ENCODE measurements at places on chromosomes 6 and 20.

DNA sequence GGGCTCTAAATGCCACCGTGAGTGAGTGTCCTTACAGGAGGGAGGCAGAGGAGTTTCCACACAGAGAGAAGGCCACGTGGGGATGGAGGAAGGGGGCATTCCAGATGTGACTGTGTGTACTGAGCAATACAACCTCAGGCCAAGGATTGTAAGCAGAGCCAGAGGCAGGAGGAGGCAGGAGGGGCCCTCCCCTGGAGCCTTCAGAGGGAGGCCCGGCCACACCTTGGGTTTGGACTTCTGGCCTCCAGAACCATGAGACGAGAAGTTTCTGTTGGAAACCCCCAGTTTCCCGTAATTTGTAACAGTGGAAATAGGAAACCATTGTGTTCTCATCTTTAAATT is 9.3 kb upstream of the KIF25 start:
- no peak for DNase-seq

GRCh38 chr6:17161076-17161475 is 59.2 kb downstream of the STMND1 start:
- no peak for DNase-seq

GRCh38 chr20:34907616-34908469 is 31.4 kb downstream of the ACSS2 start:
- no peak for DNase-seq

DNA sequence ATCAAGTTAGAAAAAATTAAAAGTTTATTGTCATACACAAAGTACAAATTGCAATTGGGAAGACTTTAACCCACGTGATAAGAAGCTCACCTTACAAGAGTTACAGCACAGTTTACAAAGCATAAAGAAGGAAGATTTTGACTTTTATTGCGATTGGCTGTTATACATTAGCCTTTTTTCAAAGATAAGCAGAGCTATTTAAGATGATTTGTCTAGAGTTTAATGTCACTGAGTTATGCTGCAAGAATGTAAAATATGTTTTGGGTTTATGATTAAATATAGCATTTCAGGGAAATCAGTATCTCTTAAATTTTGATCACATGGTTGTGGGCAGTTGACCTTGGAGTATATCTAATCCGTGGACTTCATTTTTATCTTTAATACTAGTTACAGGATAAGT is 664.2 kb upstream of the PTCHD4 start:
- DNase-seq = no peak

DNA sequence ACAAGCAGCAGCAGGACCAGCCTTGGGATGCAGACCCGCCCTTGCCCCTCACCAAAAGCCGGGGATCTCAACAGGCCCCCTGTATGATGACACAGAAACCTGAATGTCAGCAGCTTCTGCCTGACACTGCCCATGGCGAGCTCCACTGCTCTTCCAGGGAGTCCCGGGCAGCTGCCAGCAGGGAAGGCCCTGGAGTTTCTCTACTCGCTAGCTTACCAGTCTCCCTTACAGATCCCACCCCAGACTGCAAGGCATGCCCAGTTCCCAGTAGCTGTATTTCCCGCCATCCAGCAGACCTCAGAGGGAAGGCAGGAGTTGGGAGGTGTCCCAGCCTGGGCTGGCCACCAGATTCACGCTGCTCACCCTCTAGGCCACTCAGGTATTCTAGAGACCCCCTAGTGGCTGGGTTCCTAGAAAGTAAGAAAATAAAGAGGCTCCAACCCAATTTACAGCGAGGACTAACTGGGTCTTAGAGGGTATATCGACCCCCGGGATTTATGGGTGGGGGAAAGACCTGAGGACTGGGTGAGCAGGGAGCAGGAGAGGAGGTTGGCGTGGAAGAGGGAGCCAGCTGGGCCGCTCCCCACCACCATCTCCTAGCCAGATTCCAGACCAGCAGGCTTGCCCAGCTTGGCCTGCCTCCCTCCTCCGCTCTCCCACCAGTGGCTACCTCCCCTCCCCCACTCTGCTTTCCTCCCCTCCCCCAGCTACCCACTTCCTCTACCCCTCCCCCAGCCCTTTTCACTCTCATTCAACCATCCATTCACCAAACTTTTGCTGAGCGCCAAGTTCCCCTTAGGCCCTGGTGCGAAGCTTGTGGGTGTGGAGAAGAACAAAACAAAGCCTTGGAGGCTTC is 9.7 kb upstream of the HMGA1 start:
- DNase-seq = no peak

- DNase-seq = no peak
Measured at GRCh38 chr6:164531736-164532135, 777.7 kb downstream of the C6orf118 start.

DNA sequence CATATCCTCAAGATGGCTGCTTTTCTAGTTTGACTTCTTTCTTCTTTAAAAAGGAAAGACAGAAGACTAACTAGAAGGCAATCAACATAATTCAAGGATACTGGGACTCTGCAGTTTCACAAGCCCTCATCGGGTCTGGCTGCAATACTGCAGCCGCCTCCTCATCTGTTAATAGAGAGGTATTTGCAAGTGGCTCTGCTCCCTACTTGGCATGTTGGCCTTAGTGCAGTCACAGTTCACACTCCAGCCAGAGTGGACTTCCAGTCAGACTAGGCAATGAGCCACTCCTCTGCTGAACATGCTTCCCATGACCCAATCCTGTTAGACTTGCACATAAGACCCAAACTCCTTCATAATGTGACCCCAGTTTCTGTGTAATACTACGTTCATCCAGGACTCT is 141.9 kb upstream of the ENPP5 start:
- DNase-seq = no peak

- DNase-seq = no peak
Measured at GRCh38 chr6:20778459-20778858, 244.2 kb downstream of the CDKAL1 start.

GRCh38 chr20:50580842-50581544 is 70.8 kb downstream of the PTPN1 start:
- no peak for DNase-seq

DNA sequence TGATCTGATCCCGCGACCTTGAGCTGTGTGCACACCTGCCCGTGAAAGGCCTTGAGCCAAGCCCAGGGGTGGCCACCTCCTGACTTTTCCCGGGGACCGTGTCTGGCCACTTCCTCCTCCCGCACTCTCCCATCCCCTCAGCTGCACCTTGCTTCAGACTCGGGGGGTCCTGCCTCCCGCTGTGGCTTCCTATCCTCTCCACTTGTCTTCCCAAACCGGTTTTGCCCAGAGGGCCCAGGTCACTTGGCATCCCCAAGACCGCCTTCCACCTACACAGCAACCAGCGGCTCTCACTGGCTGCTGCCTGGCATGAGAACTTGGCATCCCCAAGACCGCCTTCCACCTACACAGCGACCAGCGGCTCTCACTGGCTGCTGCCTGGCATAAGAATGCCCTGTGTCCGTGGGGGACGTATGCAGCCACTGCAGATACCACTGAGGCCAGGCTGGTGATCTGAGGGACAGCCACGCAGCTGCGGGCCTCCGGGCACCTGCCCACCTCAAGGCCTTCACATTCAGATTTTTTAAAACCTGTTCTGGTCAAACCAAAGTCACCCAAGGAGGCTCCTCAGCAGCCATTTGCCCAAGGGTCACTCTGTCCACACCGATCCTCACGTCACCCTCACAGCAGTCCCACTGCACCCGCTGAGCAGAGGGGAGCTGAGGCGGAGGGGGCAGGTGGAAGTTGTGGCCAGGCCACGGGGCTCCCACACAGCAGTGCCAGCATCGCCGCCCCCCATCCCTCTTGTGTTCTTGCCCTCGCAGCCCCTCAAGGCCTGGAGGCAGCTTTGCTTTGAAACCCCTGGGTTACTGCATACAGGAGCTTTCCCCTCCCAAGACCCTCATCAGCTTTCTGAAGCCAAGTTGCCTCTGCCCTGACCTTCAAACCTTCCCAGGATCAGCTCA is 245.5 kb downstream of the TAF4 start:
- no peak for DNase-seq

- no peak for DNase-seq
Measured at GRCh38 chr6:34593701-34594100, 37.6 kb upstream of the SPDEF start.

GRCh38 chr20:47362361-47363219 is 6.1 kb upstream of the ZMYND8 start:
- no peak for DNase-seq

DNA sequence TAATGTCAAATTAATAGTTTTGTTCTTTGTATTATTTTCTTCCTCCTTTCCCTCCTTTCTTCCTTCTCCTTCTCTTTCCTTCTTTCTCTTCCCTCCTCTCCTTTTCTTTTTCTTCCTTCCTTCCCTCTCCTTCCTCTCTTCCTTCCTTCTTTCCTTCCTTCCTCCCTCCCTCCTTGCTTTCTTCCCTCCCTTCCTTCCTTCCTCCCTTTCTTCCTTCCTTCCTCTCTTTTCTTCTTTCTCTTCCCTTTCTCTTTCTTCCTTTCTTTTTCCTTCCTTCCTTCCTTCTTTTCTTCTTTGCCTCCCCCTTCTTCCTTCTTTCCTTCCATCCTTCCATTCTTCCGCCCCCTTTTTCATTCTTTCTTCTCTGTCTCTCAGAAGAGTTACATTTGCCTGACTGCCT is 518.2 kb upstream of the ID4 start:
- DNase-seq = no peak

- DNase-seq = no peak
Measured at GRCh38 chr6:24249926-24250325, 107.9 kb downstream of the DCDC2 start.

DNA sequence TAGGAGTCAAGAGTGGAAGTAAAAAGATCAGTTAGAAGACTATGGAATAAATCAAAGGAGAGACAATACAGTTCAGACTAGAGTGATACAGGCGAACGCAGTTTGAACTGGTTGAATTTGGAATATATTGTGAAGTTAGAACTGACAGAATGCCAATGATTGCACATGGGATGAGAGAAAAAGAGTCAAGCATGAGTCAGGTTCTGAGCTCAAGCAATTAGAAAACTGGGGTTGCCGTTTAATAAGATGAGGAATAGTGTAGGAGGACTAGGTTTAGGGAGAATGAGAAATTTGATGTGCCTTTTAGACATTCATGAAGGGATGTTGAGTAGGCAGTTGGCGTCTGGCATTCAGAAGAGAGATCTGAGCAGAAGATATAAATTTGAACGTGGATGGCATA is 8.0 kb downstream of the RNF217 start:
- DNase-seq = no peak

- DNase-seq = no peak
Measured at GRCh38 chr20:24859539-24859938, 89.5 kb upstream of the CST7 start.

- DNase-seq = no peak
Measured at GRCh38 chr20:44956410-44956809, 3.8 kb downstream of the TOMM34 start.

GRCh38 chr6:19362396-19362795 is 474.8 kb upstream of the ID4 start:
- no peak for DNase-seq

- DNase-seq = no peak
Measured at GRCh38 chr6:132401618-132402285, 477 bp upstream of the MOXD1 start.

GRCh38 chr6:2732503-2733089 is 18.1 kb downstream of the MYLK4 start:
- DNase-seq = no peak

- no peak for DNase-seq
Measured at GRCh38 chr6:42269553-42269952, 51.9 kb upstream of the MRPS10 start.

DNA sequence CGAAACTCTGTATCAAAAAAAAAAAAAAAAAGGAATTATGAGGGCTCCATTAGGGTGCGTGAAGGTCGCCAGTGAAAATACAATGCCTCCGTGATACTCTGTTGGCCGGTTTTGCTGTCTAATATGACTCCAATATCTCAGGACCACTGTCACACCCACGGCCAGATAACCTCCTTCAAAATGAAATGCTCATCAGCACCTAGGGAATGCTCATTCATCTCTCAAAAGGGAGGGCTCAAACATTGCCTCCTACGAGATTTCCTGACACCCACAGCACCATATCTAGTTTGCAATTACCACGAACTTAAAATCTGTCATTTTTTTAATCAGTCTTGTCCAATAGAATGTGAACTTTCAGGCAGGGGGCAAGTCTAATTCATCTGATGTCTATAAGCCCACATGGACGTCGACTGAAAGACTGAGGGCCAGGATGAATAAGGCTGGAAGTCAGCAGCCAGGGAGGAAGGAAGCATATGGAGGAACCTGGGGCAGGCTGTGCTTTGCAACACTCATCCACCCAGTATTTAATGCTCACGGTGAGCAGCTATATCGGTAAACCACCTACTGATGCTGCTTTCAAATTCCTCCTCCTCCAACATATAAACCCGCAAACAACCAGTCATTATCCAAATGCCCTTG is 42.8 kb downstream of the MAP3K5 start:
- no peak for DNase-seq

DNA sequence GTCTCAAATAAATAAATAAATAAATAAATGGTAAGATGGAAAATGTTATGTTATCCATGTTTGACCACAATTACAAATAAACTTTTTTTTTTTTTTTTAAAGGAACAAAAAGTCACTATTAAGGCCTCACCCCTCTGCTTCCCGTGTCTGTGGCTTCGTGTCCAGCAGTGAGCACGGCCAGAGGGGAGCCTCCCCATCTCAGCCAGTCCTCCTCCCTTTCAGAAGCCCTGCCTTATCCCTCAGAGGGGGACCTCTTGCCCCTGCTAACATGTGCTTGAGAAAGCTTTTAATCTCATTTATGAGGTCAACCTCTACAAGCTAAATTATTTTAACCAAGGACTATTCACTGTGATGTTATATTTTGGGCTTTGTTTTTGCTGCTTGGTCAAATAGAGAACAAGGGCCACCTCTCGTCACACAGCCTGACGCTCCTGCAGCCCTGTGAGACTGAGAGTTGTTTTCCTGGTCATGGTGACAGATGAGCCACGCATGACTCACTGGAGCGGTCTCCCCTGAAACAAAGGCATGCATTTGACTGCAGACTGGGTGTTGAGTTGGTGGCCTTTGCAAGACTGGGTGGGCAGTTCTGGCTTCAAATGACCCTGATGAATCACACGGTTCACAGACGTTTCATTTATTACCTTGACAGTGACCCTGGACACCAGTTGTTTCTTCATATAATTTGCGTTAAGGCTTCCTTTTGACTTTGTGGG is 131.8 kb downstream of the TIAM2 start:
- DNase-seq = no peak

DNA sequence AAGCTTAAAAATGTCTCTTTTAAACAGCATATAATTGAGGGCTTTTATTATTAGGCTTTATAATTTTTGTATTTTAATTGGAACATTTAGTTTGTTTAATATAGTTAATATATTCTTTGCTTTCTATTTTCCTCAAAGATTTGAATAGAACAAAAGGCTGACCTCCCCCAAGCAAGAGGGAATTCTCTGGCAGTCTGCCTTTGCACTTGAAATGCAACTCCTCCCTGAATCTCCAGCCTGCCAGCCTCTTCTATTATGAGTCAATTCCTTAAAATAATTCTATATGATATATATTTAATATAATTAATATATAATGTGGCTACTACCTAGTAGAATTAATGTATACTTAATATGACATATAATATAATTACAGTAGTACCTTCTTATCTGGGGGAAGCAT is 69.2 kb downstream of the PTPRA start:
- no peak for DNase-seq

- no peak for DNase-seq
Measured at GRCh38 chr20:11676630-11677287, 240.9 kb upstream of the BTBD3 start.
